NCI-H2227 treated with DMSO at 0.1 percent for 48 hours (cell line): ENCODE measurements at places on chromosomes 6 and 20.

DNA sequence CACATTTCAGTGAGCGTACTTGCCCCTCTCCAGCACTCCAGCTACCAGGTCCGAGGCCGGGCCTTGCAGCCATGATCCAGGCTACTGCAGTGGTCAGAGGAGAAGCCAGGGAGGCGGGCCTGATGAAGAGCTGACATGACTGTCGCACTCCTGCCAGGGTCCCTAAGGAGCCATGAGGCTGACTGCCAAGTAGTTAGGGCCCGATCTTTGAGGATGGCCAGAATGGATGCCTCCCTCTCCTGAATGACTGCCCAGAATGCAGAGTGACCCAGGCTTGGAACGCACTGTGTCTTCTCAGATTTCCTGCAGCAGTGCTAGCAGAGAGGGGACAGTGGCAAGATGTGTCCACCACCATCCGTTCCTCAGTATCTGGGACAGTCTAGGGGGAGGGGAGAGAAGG lies 24.7 kb upstream of the LRFN2 start:
- DNase-seq, result no peak

DNA sequence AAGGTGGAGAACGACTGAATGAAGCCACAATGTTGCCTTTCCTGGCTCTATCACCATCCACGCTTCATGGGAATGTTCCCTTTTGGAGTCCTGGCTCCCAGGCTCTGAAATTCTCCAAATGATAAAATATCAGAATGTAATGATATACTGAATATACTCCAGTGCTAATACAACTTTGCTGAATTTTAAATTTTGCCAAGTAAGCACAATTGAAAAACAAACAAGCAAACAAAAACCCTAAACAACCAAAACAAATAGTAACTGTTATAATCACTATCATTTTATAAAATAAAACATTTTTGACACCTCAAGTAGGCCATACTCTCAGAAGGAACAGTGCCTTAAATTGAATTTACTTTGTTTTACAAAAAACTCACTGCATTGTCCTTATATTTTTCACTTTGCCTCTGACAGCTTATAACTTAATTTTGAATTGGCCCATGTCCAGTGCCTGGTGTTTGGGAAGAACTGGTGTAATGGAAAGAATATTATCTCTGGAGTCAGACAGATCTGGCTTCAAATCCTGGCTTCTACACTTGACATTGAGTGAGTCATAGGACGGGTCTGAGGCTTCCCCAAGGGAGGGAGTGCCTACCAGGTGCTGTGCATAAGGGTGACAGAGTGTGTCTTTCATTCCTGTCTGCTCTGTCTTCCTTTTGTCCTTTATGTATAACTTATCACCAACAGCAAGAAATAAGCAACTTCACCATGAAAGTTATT lies 698.3 kb downstream of the EPM2A start:
- no peak for DNase-seq

GRCh38 chr20:50885781-50886180 lies 45.5 kb downstream of the ADNP start:
- DNase-seq, result no peak

DNA sequence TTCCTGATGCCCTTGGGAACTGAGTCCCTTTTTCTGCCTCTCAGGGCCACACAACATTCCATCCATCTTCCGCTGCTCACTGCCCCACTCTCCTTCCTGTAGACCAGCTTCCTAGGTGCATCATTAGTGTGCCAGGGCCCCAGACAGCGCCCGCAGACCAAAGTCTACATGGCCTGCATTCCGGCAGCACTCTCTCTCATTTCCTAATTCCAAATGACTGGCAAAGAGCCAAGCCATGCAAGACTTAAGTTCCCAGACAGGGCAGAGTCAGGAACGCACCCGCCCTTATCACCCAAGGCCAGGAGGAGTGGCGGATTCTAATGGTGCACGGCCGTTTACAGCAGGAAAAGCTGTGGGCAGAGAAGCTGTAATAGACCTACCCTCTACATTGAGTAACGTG lies 159.8 kb upstream of the ARID1B start:
- no peak for DNase-seq
